ENCODE measurements at places on chromosomes 16 and 17.

DNA sequence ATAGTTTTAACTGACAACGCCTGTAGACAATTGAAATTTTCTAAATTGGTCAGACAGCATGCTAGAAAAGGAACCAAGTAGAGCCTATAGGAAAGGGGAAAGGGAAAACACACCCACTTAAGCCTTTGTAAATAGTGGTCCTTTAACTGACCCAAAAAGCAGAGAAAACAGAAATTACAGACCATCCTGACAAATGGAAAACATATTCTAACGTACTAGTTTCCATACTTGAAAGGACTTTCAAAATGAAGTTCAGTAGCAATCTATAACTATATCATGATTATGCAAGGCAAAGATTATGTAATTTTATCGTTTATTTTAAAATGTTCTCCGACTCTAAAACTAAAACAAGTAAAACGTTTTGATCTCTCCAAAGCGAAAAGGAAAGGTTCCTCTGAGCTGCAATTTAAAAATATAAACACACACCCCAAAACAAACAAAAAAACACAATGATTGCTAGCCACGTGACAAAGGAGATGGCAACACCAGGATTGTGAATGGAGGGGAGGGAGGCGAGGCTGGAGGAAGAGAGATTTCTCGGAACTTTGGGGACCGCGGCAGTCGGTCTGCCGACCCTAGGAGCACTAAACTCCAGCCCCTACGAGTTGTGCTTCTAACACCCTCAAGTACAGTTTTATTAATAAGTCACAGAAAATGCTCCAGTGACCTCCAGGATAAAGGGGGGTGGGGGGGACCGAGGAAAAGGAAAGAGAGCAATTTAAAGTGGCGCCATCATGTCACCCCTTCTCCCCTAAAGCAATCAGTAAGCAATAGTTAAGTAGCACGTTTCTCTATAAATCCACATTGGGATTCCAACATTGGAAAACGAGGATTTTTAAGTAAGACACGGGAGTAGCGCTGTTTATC is 1.7 kb downstream of the KANSL1 start:
- DNase-seq: no peak

DNA sequence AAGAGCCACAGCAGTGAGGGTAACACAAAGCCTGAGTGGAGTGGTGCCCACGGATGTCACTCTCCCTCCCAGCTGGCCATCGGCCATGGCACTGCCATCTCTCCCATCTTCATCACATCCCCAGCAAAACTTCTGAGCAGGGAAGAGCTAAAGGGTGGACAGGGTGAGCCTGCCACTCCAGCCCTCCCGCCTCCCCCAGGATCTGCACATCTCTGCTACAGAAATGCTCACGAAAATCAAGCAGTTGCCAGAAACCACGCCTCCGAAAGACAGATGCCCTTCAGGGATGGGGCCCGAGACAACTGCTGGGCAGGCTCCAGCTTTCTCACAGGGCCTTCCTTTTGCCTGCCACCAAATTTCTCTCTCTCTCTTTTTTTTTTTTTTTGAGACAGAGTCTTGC is 3.6 kb downstream of the GRIN2C start:
- no peak for DNase-seq

DNA sequence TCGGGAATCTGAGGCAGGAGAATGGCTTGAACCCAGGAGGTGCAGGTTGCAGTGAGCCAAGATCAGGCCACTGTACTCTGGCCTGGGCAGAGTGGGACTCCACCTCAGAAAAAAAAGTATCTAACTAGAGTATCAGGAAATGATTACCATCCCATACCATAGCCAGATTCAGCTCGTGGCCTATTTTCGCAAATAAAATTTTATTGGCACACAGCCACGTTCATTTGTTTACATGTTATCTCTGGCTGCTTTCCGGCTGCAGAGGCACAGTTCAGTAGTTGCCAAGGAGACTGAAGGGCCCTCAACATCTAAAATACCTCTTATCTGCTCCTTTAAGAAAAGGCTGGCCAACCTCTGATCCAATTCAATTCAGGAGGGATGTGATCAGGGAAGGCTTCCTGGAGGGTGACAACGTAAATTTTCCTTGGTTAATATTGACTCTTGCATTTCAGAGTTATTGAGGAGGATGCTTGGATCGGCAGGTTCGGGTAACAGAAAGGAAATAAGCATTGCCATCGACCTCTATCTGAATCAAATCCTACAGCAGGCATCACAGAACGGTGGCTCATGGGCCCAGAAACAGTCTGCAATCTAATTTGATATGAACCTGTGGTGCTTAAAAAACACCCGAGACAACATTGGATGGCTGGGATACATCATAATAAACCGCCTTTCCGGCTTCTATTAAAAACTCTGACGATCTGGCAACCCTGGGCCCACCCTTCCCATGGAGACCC is 73.8 kb downstream of the XYLT1 start:
- no peak for DNase-seq

GRCh38 chr16:51141106-51141505 is 10.0 kb downstream of the SALL1 start:
- DNase-seq: no peak

DNA sequence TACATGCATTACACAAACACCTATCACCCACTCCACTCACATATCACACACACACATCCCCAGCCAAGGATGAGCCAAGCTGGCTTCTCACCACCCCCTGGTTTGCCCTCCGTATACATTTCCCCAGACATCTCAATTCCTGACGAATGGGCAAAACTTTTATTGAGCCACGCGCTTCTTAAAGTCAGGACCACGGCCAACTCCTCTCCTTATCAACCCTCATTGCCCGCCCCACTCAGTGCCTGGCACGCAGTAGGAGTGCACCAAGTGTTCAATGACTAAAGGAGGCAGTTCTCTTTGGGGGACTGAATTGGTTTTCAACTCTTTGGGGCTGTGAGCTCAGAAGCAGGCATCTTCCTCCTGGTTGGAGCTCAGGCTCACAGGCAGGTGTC is 22.5 kb upstream of the C16orf78 start:
- no peak for DNase-seq

DNA sequence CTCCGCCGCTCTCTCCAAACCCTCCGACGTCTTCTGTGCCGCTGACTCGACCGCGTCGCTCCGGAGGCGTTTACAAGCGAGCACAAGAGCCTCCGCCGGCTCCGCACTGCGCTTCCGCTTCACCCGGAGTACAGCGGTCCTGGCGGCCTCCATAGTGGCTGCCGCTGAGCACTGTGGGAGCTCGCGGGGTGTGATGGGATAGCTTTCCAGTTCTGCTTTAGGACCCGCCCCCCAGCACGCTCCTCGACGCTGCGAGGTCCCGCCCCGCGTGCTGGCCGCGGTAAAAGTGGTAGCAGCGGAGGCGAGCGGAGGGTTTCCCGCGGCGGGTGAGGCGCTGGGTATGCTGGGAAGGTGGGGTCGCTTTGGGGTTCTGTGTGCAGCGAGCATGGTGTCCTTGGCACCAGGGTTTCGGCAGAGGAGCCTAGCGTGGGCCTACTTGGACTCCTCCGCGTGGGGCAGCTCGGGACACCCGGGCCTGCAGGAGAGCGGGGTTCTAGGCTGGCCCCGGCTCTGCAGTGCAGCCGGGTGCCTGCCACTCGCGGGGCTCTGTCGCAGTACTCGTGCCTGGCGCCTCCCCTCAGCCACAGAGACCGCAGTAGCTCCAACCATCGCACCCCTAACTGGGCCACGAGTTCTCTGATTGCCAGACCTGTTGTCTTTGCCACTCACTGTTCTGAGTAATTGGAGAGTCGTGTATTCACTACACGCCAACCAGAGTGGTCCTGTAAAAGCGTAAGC is at the start of the genes PRMT7 and SLC7A6OS:
Gene PRMT7 (plus strand): TSS at position 246 of the 738 bp plus-strand sequence. CDS start 4,961 bp downstream, outside the sequence.
Gene SLC7A6OS (minus strand): TSS at position 173 of the 738 bp plus-strand sequence. CDS start 20 bp downstream, at position 153.
- DNase-seq: peak; percentile 78

- DNase-seq: no peak
These were observed 154.4 kb downstream of the AXIN2 start for GRCh38 chr17:65407017-65407416.

DNA sequence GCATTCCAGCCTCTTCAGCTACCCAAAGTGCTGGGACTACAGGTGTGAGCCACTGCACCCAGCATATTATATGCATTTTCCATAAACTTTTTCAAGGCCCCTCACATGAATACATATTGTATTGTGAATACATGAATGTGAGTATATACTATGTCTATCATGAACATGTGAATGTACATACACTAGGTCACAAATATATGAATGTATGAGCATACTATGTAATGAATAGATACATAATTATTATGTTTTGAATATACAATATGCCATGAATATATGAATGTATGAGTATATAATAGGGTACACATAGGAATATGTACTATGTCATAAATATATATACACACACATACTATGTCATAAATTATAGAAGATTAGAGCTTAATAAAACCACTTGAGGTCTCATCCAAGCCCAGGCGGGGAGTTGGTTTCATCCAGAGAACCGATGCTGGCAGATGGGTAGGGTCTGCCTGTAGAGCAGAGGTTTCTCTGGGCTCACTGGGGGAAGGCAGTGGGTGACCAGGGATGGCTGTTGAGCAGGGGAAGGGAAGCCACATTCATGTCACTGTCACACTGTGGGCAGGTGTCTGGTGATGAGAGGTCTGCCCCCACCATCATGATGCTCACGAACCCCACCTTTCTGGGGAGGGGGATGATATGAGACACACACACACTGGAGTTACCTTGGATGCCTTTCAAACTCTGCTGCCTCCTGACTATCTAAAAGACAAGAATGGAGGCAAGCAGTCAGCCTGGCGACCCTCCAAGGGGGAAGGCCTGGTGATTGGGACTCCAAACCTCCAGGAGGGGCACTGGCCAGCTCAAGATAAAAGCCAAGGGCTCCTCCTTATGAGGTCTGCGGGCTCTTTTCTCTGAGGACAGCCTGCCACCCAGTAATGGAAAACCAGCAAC is 7.3 kb downstream of the C16orf95 start:
- DNase-seq: no peak

DNA sequence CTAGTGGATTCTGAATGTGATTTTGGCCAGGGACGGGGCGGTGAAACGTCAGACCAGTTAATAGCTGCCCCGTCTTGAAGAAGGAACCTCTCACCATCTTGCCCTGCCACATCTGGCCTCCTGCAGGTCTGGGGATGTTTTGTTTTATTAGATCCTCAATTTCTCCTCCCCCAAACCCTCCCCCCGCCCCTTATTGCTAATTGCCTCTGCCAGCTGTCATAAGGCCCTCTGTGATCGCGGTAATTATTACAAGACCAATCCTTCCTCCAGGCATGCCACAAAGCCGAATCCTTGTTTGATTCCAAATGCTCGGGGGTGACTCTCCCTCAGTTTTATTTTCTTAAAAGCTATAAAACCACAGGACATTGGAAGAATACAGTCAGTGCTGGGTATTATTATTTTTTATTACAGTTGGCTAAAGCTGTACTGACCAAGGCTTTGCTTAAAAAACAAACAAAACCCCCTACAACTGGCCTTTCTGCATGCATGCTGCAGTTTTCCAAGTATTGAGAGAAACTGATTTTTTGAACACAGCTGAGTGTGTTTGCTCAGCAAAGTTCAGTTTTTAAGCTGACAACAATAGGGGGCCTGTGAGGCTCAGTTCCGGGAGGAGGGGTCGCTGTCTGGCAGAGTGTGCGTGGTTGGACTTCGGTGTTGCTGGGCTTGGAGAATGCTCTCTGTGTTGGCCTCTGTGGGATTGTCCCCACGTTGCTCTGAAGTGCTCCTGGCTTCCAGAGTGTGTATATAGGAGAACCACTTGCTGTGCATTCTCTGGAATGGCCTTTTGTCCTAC is 1.7 kb downstream of the KSR1 start:
- no peak for DNase-seq

DNA sequence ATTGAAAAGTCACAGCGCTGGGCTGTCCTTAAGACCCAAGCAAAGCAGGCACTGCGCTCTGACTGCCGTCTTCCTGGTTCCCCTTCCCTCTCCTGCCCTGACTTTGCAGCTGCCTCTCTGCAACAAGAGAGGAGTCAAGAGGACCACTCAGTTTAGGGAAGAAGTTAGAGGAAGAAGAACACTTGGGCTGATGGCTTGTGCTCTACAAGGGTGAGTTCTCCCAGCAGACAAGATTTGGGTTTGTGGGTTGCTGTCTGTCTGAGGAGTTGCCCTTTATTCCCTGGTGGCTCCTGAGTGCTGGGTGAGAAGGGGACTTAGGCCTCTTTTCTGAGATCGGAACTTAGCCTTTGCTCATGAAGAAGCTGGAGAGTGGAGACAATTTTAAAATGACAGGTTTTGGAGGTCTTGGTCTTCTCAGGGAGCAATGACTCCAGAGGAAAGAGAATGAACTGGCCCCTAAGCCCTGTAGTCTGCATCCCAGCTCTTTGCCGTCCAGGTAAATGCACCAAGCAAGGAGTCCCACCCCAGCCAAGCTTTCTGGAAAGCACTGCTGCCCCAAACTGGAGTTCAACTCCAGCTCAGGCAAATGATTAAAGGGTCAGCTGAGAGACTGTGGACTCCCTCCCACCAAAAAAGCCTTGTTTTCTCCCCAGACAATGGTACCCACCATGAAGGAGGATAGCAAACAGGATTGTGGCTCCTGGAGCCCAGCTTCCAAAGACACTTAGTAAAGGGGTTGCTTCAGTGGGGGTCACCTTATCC is 2.7 kb upstream of the HOXB9 start:
- DNase-seq: no peak

- DNase-seq: no peak
These were observed 580.4 kb upstream of the HSBP1 start for GRCh38 chr16:83227336-83227735.

DNA sequence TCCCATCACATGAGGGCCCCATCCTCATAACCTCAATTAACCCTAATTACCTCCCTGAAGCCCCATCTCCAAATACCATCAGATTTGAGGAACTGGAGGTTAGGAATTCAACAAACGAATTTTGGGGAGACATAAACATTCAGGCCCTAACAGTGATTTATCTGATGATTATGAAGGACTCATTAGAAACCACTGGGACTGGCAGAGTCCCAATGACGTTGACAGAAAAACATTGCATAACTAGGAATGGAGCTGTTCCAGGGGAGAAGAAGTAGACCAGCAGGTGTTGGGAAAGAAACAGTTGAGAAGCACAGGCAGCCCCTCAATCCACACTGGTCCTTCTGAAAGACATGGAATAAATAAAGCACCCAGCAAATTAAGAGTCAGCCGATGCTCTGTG is 282.0 kb downstream of the MAP2K4 start:
- DNase-seq: no peak

- peak; percentile 87 for DNase-seq
These were observed at the start of the genes C17orf100 and MED31 for GRCh38 chr17:6651354-6651918. C17orf100 (plus strand) TSS chr17:6651762; CDS start chr17:6651914, 152 bp downstream. MED31 (minus strand) TSS chr17:6651605; CDS start chr17:6651528, 77 bp downstream.

DNA sequence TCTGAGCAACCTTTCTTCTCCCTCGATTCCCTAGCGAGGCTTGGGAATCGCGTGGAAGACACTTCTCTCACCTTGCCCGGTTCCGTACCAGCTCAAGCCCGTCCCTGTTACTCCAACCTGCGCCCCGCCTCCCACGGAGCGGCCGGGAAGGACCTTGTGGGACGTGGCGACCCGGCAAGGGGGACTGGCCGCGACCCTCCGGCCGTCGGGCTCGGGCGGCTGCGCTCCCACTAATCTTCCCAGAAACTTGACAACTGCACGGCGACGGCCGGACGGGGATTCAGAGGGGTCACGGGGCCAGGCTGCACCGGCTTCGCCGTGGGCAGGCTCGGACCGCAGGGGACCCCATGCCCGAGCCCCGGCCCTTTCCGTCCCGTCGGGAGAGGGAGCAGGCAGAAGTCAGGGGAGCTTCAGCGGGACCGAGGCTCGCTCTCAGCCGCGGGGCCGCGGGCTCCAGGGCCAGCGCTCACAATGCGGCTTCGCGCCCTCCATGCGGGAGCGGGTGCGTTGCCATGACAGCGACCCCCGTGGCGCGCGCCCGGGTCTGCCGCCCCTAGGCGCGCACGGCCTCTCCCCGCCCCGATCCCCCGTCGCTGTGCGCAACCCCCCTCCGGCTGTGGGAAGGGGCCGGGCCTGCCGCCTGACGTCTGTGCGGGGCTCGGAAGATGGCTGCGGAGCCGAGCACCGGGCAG is at the start of gene SGSM2:
Gene SGSM2 (plus strand): TSS at position 650 of the 692 bp plus-strand sequence. CDS start 188 bp downstream, outside the sequence.
- DNase-seq: peak; percentile 36

- DNase-seq: no peak
These were observed 1373.3 kb upstream of the GOT2 start for GRCh38 chr16:60107437-60107836.

GRCh38 chr17:21425736-21426135 is 49.6 kb downstream of the KCNJ12 start:
- no peak for DNase-seq
